Epithelial cell of esophagus (primary cell): ENCODE measurements at places on chromosomes 7 and 10.
A peak's percentile ranks its signal among the peaks of the same experiment; 100 is the strongest.

- DNase-seq: no peak
These were observed 106.7 kb downstream of the REEP3 start for GRCh38 chr10:63627881-63628296.

DNA sequence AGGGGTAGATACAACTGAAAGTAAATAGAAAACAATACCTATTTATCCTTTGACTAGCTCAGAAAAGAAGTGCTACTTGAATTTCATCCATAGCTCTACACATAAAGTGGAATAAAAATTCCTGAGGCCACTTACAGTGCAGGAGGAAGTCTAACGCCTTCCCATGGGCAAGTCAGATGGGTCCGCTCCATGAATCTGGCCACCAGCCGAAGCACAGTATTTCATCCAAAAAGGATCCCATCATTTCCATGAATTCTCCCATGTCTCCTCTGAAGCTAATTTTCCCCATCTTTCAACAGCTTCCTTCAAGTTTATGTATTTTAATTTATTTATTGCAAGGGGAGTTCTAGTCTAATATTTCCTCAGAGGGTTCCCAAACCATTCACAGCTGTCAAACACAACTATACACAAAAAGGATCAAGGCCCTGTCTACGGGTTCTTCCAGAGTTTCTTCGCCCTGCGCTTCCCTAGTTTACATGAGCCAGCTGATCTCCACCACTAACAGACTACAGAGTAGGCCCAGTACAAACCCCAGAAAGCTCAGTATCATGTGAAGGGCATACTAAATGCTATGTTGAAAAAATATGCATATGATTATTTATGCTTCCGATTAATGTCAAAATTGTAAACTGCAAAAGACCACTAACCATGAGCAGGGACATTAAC is 184.7 kb downstream of the DOCK4 start:
- no peak for DNase-seq

DNA sequence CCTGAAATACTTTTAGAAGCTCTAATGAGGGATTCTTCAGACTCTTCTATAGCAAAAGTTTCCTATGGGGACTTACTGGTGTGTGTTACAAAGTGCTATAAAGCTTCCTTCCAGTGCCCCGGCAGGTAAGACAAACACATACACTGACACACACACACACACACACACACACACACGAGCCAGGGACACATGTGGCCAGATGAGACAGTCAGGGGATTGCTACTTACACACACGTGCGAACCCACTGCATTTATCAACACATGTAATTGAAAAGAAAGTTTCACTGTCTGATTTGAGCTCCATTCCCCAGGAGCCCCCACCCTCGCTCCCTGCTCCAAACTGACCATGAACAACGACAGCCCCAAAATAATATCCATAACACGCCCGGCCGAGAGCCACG is 119.8 kb downstream of the PRPF18 start:
- peak; percentile 43 for DNase-seq

GRCh38 chr7:66522518-66522917 is 106.2 kb upstream of the KCTD7 start:
- DNase-seq: no peak

DNA sequence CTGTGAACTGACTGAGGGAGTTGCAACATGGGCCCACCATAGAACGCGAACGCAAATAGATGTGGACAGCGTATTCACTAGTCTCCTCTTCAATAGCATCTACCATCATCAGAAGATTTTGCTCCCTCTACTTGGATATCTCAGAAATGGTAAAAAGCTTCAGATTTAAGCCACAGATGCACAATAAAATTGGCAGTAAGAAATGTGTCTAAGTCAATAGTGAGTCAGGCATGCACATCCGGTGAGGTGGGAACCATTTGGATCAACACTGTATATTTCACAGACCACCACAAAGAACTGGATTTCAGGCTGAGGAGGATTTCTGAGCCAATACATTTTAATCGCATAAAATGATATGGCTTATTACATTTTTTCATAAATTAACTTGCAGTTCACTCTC is 111.5 kb upstream of the ADAM12 start:
- DNase-seq: no peak

GRCh38 chr10:93181271-93182048 is 107.8 kb downstream of the CYP26A1 start:
- DNase-seq: no peak

- no peak for DNase-seq
These were observed 267.9 kb upstream of the LRGUK start for GRCh38 chr7:133859231-133859630.
